ENCODE measurements at places on chromosomes 2 and 18.

DNA sequence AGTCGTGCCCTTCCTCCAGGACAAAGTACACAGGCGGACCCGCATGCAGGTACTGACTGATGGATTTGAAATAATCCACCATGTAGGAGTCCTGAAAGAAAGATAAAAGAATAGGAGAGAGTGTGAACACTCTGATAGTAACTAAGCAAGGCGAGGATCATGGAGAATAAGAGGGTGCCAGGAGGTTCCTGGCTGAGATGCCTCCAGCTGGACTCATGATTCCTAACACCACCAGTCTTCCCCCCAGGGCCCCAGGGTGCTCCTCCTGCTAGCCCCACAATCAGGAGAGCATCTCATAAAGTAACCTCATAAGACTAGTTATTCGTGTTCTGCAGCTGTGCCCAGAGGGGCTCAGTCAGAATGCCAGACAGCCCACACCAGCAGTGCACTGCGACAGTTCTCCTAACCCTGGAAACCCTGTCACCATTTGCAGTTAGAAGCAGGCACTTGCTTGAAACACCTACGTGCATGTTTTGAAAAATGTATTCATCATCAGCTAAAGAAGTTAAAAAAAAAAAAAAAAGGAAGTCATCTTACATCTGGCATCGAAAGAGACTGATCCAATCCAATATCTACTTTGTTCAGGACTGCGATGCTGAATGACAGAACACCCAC lies 36.7 kb downstream of the RMC1 start:
- no peak for DNase-seq

DNA sequence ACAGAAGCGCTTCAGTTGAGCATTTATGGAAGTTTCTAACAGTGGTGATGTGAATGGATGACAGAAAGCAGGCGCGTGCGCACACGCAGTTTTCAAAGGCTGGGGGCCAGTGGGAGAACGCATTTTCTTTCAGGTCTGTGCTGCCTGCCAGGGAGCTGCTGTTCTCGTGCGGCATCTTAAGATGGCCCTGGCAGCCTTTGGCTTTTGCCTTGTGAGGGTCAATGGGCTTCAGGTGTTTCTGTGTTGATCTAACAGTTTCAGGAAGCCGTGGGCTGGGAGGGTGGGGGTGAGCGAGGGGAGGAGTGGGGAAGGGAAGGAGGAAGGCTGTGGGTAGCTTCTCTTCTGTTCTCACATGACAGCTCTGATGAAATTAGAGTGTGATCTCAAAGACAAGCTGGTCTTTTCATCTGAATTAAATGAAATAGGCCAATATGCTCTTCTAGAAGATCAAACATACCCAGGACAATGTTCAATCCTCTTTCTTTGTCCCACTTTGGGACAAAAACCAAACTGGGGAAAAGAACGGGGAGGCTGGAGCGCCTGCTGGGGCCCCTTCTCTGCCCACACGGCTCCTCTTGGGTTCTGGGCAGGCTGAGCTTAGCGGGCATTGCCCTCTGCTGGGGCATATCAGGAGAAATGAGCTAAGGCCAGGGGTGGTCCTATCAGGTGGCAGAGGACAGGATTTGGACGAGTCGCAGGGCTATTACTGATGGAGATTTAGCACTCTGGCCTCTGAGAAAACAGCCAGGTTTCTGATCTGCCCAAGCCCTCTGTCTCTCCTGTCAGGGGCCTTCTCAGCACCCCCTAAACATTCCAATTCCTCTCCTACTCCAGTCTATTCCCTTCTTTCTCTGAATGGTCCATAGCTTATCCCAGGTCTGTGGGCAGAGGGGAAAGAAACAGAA lies 126.2 kb upstream of the LGALSL start:
- DNase-seq = peak; percentile 36

GRCh38 chr2:175432793-175433192 lies 251.3 kb upstream of the ATP5MC3 start:
- no peak for DNase-seq

- DNase-seq = no peak
Measured at GRCh38 chr2:74836675-74837401, 2.9 kb downstream of the HK2 start.

GRCh38 chr2:222904557-222905258 lies 43.9 kb downstream of the ACSL3 start:
- no peak for DNase-seq

GRCh38 chr2:82055846-82056245 lies 1751.3 kb upstream of the LRRTM1 start:
- DNase-seq = no peak

GRCh38 chr2:234289834-234290590 lies 206.9 kb downstream of the ARL4C start:
- DNase-seq = peak; percentile 46

DNA sequence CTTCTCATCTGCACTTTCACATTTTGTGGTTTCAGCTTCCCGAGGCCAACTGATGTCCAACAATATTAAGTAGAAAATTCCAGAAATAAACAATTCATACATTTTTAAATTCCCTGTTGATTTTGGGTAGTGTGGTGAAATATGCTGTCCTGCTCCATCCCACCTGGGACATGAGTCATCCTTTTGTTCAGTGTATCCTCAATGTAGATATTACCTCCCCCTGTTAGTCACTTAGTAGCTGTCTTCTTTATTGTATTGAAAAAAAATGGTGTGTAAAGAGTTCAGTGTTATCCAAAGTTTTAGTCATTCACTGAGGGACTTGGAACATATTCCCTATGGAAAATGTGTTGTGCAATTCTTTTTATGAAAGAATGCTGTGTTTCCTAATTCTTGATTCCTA lies 348.1 kb downstream of the SOCS6 start:
- no peak for DNase-seq

DNA sequence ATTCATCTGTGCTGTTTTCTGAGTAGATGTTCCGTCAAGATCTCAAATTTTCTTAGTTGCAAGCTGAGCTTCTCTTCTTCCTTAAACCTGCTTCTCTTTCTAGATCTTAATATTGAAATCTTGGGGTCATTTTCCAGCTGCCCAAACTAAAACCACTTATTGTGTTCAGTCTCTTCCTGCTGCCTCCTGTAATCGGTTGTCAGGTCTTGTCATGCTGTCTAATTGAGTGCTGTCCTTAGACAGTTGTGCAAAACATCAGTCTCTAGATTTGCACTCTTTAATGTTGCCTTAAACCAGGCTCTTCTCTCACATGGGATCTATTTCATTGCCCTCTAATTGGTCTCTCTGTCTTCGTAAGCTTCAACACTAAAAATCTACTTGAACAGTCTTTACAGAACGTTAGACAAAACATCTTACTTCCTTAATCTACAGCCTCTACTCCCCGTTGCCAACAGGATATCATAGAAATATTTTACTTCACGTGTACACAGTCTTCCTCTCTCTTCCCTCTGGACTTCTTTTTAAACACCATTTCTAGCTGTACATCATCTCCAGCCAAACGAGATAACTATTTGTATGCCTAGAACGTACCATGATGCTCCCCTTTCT lies 34.9 kb downstream of the GPD2 start:
- DNase-seq = no peak

GRCh38 chr2:18777250-18777812 lies 188.0 kb upstream of the NT5C1B start:
- DNase-seq = no peak

GRCh38 chr18:32958746-32959145 lies 185.9 kb upstream of the KLHL14 start:
- DNase-seq = no peak

DNA sequence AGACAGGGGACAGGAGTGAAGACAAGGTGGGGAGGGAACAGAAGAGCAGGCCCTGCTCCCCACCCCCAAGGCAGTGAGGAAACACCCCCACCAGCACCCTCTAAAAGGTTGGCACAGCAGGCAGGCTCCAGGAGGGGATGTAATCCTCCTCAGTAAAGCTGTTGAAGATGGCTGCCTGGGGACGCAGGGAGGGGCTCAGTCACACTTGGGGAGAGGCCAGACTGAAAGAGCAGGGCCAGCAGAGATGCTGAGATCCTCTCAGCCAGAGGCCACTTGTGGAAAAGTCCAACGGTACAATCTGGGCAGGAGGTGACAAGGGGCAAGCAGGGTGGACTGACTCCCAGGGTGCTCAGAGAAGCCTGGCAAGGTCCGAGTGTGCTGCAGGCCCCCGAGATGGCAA lies 154.8 kb upstream of the ID2 start:
- no peak for DNase-seq

GRCh38 chr2:58266211-58266610 lies 25.1 kb upstream of the FANCL start:
- DNase-seq = no peak

DNA sequence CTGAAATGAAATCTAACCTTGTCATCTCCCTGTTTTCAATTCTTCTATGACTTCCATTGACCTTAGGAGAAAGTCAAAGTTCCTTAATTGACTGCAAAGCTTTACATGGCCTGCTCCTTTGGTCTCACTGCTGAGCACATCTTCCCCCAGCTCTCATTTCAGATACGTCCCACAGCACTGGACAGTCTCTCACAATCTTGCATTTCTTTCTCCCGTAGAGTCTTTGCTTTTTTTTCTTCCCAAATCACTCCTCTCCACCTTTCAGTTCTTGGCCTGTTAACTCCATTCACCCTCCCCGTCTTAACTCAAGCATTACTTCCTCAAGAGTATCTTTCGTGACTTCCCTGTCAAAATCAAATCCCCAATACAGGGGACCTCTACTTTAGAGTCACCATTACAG lies 67.2 kb downstream of the DDX1 start:
- DNase-seq = no peak

DNA sequence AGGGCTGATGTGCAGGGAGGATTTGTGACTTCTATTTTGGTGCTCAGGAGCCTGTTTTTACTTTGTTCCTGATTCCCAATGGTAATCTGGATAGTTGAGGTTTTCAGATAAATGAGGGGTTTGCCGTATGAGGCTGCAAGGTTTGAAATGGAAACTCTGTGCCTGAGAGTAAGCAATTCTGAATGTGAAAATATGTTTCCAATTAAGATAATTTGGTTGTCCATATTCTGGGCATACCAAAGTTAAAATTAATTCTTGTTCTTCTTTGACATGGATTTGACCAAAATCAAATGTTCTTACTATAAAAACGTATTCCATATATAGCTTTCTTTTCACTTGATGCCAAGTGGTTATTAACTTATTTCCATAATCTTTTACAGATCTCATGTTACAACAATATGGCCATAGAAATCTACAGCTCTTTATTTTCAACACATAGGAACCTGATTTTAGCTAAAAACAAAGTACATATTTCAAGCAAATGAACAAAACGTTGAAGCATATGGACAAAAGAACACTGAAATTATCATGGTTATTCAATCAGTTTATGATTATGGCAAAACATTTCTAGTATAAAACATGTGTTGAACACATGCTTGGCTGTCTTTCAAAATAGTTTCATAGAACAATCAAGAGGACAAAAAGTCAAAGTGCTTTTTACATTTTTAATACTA lies 63.4 kb upstream of the ARHGAP28 start:
- DNase-seq = no peak

DNA sequence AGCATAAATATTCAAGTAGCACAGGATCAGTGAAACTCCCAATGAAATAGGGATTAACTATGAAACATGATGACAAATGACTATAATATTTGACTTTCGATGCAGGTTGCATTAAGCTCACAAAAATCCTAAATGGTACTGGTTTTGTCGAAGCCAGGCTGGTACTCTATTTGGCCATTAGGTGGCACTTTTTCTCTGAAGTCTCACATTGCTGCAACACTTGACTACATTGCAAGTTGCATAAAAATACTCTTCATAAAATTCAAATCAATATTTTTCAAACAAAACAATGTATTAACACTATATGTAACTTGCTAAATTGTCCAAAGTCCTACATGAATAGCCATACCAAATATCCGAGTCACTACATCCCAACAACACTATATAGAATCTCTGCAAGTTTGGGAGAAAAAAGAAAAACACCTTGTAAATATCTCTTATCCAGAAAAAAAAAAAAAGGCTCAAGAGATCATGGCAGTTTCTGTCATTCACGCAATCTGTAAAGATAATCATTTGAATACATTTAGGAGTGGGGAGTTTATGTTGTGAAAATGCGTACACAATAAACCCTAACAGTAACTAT lies 9.5 kb downstream of the RTTN start:
- peak; percentile 33 for DNase-seq

GRCh38 chr2:84919885-84920580 lies 14.6 kb downstream of the TMSB10 start:
- peak; percentile 98 for DNase-seq

DNA sequence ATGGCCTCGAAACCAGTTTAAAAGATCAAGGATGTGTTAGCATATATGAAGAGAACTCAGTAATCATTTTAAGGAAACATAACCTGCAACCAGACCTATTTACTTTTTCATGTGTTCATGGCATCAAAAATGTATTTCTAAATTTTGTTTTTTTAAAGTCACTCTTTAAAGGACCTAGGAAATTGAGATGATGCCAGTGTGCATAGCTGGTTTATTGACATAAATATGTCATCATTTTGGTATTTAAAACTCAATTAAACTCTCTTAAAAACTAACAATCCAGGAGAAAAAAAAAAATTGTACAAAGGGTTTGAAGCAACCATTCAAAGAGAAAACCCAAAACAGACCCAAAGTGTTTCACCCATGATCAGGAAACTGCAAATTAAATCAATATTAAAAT lies 198.9 kb upstream of the RND3 start:
- no peak for DNase-seq

DNA sequence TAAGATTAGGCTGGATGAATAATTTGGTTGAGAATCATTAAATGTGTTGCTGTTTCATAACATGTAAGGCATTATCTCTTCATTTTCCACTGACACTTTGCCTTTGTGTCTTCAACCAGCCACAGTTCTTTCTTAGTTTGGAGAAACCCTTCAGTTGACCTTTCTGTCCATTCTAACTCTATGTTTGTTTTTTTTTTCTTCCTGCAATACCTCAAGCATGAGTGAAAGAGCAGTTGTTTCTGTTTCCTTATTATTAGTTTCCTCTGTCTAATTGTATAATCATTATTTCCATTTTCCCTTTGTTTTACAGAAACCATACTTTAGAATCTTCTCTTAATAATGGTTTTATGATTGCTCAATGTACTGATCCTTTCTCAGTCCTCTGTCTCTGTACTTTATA lies 25.6 kb downstream of the HADHB start:
- DNase-seq = no peak

GRCh38 chr2:133171393-133172004 lies 396.8 kb downstream of the NCKAP5 start:
- DNase-seq = peak; percentile 70

DNA sequence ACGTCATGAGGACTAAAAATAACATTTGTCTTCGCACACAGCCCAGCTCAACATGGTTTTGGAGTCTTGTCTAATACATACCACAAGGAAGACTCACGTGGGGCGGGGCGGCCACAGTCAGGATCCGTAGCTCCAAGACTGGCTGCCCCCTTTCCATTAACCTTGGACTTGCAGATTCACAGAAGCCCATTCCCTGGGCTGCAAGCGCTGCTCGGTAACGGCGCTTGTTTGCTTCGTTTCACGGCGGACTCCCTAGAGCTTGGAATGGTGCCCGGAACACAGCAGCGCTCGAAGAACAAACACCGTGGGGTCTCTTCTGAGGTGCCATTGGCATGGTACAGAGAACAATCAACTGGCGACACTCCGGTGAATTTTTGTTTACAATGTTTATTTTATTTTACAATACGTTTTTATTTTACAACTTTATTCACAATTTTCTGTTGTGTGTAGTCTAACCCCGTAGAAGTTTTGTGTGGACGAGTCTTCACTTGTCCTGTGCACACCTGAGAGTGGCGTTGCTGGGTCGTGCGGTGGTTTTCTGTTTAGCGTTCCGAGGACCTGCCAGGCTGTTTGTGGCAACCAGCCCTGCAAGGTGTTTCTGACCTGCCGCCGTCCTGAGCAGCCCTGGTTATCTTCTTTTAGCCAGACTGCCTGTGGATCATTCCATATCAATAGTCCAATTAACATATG lies 126.5 kb downstream of the GALR1 start:
- no peak for DNase-seq
